ENCODE measurements at places on chromosomes 5 and 9.
A peak's percentile ranks its signal among the peaks of the same experiment; 100 is the strongest.

- DNase-seq, result no peak
Measured at GRCh38 chr5:160477266-160477970, 55.8 kb downstream of the PTTG1 start.

GRCh38 chr5:172413601-172414171, 40.6 kb downstream of the SH3PXD2B start:
- no peak for DNase-seq

GRCh38 chr5:180470966-180471582, 23.1 kb upstream of the CNOT6 start:
- peak; percentile 61 for DNase-seq

DNA sequence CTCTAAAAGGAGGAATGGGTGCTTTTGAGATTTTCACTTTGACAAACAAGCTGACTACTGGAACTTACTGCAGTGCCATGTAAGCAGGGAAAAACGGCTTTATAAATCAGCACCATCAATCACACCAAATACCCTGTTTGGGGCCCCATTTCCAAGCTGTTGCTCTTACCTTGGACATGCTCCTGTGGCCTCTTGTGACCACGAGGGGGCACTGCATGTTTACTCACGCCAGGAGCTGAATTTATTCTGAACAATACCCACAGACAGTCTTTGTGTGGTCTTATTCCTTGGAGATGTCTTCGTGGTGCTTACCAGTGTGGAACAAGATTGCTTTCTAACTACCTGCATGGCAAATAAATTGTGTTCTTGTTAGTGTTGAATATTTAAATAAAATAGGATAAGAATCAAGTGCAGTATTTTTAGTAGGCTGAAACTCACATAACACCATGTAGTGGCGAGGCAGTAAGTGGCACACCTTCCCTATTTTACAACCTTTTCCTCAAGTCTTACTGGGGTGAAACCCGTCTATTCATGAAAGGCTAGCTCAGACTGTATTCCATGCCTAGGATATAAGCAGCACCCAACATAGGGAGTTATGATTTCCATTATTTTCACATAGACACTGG, 155.5 kb upstream of the NMUR2 start:
- DNase-seq, result peak; percentile 56

DNA sequence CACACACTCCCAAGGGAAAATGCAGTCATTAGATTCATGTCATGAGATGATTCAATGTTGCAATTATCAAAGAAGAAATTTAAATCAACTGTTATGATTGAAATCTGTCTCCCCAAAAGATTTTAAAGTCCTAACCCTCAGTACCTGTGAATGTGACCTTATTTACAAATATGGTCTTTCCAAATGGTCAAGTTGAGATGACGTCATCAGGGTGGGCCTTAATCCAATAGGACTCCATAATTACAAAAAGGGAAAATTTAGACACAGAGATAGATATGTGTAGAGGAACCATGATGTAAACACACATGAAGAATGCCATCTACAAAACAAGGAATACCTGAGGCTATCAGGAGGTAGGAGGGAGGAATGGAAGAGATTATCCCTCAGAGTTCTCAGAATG, 221.1 kb downstream of the ISL1 start:
- DNase-seq, result no peak

- DNase-seq, result no peak
Measured at GRCh38 chr9:136326061-136326760, 1.1 kb upstream of the GPSM1 start.

- DNase-seq, result no peak
Measured at GRCh38 chr9:95778957-95779356, 96.5 kb upstream of the ERCC6L2 start.

- DNase-seq, result no peak
Measured at GRCh38 chr5:117054141-117054540, 479.5 kb upstream of the SEMA6A start.

- no peak for DNase-seq
Measured at GRCh38 chr9:89502038-89502601, 4.2 kb upstream of the SEMA4D start.

DNA sequence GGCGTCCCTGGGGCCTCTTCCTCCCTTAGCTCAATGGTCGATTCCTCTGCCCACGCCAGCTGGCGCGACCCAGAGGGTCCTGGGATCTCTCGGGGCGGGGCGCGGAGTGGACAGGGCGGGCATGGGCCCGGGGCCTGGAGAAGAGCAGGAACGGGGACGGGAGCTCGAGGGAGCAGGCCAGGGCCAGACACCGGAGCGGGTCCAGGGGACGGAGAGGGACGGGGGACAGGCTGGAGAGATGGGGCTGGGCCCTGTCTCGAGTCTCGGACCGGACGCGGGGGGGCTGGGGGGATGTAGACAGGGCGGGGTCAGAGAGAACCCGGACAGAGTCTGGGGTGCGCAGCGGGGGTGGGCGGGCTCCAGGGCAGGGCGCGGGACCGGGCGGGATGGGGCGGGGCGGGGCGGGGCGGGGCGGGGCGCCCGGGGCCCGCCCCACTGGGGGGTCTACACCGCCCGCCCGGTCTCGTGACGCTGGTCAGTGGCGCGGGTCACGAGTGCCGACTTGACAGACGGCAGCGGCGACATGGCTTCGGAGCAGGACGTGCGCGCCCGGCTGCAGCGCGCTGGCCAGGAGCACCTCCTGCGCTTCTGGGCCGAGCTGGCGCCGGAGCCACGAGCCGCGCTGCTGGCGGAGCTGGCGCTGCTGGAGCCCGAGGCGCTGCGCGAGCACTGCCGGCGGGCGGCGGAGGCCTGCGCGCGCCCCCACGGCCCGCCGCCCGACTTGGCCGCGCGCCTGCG, at the start of gene UAP1L1:
Gene UAP1L1, plus strand, starts transcription at position 508 of the 738 bp plus-strand sequence. Its CDS starts 16 bp downstream, at position 524.
- DNase-seq, result peak; percentile 26

Data from PC-3 (cell line).